KG1 (cell line): ENCODE measurements at places on chromosomes 1 and 21.

GRCh38 chr21:33840771-33841170 lies 74.8 kb downstream of the ATP5PO start:
- DNase-seq = no peak

DNA sequence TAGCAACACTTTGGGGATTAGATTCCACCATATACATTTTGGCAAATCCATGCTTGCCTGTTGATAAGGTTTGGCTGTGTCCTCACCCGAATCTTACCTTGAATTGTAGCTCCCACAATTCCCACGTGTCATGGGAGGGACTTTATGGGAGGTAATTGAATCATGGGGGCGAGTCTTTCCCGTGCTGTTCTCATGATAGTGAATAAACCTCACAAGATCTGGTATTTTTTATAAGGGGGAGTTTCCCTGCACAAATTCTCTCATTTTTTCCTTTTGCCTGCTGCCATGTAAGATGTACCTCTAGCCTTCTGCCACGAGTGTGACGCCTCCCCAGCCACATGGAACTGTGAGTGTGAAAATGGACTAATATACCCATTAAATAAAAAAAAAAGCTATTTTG lies 265.3 kb downstream of the MRPL39 start:
- DNase-seq = no peak

DNA sequence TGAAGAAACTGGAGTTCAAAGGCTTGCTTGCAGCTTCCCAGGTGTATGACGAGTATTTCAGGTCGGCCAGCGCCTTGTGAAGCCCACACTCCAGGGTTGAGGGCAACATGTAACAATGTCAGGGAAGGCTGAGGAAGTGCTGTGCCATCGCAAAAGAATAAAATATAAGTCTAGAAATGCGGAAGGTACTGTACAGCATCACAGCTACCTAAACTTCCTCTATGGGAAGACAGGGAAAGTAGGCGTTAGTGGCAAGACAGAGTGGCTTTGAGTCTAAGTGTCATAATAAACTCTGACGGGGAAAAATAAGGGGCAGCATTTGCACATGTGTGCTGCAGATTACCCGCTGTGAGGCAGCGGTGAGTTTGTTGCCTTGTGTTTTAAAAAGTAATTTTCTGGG lies 28.9 kb downstream of the DOP1B start:
- no peak for DNase-seq

DNA sequence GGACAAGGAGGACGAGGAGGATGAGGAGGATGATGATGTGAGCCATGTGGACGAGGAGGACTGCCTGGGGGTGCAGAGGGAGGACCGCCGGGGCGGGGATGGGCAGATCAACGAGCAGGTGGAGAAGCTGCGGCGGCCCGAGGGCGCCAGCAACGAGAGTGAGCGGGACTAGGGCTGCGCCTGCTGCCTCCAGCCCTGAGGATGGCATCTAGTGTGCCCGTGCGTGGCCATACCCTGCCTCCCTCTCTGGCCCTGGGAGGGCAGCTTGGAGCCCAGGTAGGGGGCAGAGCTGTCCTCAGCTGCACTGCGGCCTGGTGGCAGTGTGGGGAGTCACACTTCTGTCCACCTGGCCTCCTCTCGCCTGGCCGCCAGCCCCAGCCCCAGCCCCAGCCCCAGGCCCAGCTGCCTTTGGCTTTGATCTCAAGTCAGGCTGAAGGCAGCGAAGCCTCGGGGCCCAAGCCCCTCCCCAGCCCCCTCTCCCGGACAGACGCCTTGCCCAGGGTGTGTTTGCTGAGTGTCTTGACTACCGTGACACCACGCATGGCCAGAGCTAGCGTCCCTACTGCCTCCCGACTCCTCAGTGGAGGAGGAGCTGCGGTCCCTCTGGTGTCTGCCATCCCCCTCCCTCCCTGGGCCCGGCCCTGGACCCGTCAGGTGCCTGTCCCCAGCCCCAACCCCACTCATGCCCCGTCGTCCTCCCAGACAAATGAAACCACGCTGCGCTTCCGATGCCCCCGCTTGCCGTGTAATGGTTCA lies 155.2 kb downstream of the PEX14 start:
- DNase-seq = no peak

GRCh38 chr1:218547957-218548730 lies 203.0 kb downstream of the TGFB2 start:
- no peak for DNase-seq

DNA sequence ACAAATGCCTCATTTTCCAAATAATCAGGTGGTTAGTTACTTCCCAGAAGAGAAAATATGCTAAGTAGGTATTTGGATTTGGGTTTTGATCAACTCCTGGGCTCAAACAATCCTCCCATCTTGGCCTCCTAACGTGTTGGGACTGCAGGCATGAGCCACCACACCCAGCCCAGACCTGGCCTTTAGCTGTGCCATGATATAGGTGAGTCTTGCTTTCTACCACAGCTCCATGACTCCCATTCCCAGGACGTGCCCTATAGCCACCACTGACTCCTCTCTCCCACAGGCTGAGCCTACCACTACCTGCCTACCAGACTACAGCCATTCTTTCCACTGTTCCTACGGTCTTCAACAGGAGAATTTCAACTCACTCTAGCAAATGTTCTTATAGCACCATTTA lies 1.8 kb upstream of the SLC1A7 start:
- no peak for DNase-seq

DNA sequence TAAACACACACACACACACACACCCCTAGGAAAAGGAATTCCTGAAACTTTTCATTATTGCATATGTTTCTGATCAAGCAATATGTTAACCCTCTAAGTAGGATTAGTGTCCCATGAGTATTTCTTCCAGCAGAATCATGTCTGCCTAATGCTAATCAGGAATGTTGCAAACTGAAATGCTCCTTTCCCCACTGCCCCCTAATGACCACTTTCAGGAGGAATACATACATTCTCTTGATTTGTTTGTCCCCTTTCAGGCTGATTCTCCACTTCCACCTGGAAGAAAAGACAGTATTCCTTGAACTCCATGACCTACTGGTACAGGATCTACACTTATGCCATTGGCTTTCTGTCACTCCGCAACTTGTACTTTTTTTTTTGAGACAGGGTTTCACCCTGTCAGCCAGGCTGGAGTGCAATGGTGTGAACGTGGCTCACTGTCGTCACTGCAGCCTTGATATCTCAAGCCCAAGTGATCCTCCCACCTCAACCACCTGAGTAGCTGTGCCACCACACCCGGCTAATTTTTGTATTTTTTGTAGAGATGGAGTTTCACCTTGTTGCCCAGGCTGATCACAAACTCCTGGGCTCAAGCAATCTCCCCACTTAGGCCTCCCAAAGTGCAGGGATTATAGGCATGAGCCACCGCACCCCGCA lies 56.7 kb downstream of the LRIG2 start:
- no peak for DNase-seq

GRCh38 chr21:31898933-31899630 lies 26.3 kb downstream of the HUNK start:
- DNase-seq = no peak

- no peak for DNase-seq
These were observed 75.5 kb downstream of the PRDM2 start for GRCh38 chr1:13775459-13775858.

DNA sequence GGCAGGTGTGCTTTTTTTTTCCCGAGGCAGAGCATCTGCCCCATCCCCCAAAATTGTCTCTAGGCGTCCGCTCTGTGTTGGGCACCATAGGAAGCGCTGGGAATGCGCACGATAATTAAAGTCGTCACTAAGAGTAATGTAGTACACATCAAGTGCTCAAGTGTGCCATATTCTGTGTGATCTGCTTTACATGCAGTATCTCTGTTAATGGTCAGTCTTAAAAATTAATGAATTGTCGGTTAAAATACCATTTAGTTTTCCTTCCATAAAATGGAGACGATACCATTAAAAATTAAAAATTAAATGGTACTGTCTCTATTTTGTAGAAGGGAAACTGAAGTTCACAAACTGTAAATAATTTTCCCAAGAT lies 544 bp upstream of the CCT8 start:
- no peak for DNase-seq

DNA sequence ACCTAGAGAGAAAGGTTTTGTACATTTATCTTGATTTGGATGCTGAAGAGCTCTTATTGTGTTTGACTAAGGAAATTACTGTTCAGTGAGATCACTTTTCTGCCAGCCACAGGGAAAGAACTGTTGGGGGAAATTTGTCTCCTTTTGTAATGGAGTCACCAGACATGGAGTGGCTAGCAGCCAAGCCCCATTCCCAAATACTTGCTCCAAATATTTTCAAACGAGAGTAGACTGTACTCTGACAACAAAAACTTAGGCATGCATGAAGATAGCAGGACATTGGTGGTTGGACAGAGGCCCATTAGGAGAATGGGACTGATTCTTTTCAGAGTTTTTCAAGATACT lies 21.1 kb downstream of the IPO9 start:
- DNase-seq = no peak

GRCh38 chr21:16634515-16634914 lies 878.3 kb upstream of the CXADR start:
- no peak for DNase-seq

DNA sequence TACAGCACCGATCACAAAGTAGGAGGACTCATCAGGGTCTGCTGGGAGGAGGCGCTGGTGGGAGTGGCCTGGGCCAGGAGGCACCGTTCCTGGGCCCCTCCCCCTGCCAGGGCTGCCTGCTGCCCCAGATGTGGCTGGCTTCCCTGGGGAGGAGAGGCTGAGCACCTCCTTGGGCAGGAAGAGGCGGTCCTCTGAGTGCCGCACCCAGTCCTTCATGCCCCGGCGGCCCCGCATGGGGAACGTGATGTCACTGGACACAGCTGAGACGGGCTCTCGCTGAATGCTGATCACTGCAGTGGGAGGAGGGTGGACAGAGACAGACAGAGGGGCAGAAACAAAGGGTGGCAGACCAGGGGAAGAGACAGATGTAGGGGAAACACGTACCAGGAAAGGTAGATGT lies 24.8 kb downstream of the ADGRB2 start:
- DNase-seq = no peak

GRCh38 chr21:44734841-44735240 lies 23.5 kb upstream of the TSPEAR start:
- no peak for DNase-seq

GRCh38 chr1:9143250-9143649 lies 14.3 kb upstream of the GPR157 start:
- no peak for DNase-seq

GRCh38 chr1:84122780-84123382 lies 21.2 kb upstream of the PRKACB start:
- DNase-seq = no peak

GRCh38 chr1:186843226-186843625 lies 14.5 kb downstream of the PLA2G4A start:
- no peak for DNase-seq

DNA sequence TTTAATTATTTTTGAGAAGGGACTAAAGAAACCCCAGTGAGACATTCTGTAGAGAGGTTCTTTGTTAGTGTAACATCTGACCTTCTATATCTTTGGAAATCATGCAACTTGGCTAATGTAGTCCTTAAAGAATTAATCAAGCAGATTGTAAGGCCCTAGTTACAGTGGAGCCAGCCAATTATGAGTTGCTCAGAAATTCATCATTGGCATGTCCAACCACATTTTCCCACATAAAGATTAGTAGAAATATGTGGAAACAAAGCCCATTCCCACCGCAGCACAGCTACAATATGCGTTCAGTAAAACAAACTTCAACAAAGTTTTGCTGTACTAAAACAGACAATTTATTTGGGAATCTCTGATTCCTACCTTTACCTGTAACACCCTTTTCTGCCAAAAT lies 27.8 kb downstream of the WNT2B start:
- no peak for DNase-seq

DNA sequence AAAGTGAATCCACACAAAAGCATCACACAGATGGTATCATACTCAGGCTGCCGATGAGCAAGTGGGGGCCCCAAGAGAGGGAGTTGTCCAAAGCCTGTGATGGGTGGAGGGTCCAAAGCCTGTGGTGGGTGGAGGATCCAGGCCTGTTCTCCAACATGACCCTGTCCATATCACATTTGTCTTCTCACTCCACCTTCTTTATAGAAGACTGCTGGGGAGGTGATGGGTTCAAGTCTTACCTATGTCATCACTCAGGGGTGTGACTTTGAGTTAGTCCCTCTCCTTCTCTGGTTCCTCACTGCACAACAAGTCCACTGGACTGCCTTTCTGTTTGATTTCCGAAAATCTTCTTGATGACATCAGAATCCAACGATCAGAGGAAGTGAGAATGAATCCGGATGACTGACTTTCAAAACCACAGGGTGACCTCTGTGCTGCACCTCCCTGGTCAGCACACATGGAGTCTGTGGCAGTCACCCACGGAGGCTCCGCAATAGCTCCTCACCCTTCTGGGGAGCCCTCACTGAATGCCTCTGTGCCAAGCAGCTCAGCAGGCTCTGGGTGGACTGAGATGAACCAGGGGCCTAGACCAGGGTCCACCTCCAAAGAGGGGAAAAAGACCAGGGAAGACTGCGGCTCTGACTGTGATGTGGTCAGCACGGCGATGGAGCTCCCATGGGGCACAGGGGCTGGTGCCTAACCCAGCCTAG lies 166.8 kb downstream of the HIVEP3 start:
- DNase-seq = no peak

GRCh38 chr1:30974536-30974935 lies 66.0 kb upstream of the SDC3 start:
- DNase-seq = no peak

DNA sequence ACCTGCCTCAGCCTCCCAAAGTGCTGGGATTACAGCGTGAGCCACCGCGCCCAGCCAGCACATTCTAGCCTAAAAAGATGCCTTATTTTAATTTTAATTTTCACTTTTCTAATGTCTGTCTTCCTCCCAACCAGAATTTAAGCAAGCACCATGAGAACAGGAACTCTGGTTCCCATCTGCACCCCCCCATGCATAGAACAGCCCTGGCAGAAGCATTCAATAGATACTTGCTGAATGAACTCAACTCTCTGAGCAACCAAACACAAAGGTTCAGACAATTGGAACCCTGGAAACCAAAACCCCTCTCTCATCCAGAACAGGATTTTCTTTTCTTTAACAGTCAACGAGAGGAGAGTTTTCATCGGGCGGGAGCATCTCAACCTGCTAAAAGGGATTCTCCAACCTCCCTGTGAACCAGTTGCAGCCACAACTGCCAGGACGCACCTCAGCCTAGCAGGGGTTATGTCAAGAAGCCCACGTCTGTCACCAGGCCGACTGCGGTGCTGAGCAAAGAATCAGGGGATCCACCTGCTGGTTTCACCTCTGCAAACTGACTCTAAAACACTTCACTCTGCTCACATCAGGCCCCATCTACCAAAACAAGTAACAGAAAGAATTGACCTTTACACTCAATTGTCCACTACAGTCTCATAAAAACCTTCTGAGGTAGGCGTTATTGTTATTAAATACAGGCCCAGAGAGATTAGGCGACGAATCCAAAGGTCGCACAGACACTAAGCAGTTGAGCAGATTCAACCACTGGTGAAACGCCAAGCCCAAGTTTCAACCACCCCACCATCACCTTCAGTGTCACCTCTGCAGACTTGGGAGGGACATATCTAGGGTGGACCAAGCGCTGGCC lies 1.7 kb downstream of the KIAA2013 start:
- no peak for DNase-seq

GRCh38 chr21:18228060-18228739 lies 16.4 kb upstream of the CHODL start:
- DNase-seq = no peak
